Suprapubic skin (tissue), 4 donors: ENCODE measurements at places on chromosomes 11 and 22.

DNA sequence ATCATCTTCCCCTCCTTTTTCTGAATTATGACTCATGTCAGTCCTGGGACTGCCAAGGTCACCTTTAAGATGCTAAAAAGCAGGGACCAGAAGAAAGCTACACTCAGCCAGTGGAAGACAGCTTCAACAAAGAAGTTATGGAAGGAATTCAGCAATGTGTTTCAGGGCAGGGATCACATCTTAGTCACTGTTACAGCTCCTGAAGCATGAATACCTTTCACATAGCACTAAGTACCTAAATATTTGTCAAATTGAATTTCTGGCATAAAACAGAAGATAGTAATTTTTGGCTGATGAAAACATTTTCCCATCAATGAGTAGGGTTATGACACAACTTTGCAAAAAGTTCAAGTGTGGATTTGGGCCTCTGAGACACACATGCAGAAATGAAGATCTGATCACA is 5.2 kb downstream of the DDB1 start:
- DNase-seq: no peak

DNA sequence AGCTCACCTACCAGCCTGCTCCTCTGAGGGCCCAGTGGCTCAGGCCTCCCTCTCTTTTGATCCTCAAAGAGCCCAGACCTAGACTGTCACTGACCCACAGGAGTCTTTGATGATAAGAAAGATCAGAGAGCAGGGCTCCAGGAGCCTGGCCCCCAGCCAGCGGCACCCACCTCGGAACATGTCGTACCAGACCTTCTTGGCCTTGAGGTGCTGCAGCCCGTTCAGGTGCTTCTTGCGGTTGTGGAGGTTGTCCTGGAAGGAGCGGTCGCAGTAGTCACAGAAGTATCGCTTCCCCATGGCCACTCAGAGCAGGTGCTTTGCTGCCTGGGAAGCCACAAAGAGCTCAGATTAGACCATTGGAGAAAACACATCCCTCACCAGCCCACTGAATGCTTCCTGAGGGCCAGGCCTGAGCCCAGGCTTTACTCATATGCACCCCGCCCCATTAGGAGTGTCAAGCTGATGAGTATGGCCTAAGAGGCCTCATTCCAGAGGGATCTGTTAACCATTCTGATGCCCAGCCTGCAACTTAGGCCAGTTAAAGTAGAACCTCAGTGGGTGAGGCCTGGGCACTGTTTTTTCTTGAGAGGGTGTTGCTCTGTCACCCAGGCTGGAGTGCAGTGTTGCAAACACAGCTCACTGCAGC is 18.4 kb downstream of the ZMAT5 start:
- no peak for DNase-seq

- no peak for DNase-seq
Observed at GRCh38 chr11:97231231-97231630, 841.4 kb downstream of the JRKL start.

- DNase-seq: no peak
Observed at GRCh38 chr11:132118661-132119060, 748.2 kb downstream of the NTM start.

- no peak for DNase-seq
Observed at GRCh38 chr11:79421820-79422219, 19.0 kb downstream of the TENM4 start.

DNA sequence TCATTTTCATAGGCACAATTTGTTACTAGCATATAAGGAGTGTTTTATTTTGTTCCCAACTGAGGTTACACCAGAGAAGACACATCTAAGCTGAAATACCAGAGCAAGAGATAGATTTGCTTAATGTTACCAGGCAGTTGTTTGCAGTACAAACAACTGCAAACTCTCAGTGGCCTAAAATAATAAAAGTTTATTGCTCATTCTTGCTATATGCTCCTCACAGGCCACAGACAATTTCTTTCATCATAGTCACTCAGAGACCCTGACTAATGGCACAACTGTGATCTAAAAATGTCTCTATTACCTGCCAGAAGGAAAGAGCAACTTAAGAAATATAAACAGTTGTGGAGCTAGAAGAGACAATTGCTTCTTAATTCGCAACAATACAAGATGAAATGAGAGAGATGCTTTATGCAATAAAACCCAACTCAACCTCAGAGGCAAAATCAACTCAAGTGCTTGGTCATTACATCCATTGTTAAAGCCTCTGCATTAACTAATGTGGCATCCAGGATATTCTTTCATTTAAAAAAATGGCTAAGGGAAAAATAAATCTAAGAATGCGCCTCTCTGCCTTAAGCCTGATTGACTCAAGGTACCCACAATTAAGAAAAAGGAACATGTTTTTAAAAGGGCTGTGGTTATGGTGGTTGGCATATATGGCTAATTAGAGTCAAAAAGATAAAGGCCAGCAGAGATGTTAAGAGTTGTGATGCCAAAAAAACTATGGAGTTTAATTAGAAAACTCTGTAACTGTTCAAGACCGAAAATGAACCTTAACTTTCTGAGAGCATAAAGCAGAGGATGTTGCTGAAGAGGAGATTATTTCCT is 103.7 kb downstream of the CD44 start:
- no peak for DNase-seq

DNA sequence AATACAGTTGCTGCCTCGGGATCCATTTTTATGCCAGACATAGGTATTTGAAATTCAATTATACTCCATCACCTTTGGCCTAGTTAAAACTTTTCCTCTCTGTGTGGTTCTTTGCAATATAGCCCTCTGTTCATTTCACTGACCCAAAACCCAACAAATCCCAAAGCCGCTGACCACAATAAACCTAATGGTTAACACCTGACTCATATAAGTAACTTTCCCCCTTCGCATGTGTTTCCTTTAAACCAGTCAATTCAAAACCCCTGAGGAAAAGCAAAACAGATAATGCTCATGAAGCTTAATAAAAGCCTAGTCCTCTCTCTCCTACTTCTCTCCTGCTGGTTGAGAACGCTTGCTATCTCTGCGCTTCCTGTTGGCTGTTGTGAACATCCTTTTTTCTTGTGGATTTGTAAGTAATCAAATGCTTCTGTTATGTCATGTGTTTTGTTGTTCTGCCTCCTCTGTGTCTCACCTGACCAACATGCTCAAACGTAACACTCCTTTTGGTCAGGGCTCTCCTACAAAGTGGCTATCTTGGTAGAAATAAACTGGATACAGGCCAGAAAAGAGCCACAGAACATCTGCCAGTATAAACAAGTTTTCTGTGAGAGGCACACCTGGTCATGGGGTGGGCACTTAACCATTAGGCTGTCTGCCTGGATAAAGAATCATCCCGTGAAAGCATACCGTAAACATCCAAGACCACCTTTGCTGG is 652.6 kb downstream of the METTL15 start:
- no peak for DNase-seq

GRCh38 chr22:28148816-28149465 is 229.9 kb upstream of the PITPNB start:
- no peak for DNase-seq

DNA sequence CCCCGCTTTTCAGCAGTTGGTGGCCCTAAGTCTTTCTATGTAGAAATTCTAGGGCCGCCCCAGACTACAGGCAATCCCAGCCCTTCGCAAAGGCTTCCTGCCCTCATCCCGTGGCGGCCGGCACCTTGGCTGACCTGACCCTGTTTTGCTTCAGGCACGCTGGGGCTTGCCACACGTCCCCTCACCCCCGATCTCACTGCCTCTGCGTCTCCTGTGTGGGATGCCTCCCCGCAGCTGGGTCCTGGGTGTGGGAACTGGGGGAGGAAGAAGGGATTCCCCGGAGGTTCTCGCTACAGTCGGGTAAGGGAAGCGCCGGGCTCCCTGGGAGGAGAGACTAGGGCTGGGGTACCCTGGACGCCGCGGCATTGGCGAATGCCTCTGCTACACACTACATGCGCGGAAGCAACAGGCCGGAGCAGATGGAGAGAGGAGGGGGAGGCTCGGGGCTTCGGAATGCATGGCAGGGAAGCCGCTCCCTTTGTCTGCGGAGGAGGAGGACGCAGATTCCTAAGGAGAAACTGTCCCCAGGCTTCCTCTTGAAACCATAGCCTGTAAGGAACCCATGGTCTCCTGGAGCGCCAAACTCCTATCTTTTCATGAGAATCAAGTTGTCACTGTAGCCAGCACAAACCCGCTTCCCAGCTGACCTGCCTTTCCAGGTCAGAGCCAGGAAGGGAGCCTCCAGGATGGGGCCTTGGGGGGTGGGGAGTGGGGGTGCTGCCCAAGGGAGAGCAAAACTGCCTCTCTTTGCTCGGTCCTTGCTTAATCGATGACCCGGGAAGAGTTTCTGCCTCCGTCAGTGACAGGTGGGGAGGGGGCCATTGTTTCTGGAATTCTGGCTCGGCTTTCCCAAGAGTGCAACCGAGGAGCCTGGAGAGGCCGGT is 1.4 kb downstream of the DTX4 start:
- peak; percentile 81 for DNase-seq

DNA sequence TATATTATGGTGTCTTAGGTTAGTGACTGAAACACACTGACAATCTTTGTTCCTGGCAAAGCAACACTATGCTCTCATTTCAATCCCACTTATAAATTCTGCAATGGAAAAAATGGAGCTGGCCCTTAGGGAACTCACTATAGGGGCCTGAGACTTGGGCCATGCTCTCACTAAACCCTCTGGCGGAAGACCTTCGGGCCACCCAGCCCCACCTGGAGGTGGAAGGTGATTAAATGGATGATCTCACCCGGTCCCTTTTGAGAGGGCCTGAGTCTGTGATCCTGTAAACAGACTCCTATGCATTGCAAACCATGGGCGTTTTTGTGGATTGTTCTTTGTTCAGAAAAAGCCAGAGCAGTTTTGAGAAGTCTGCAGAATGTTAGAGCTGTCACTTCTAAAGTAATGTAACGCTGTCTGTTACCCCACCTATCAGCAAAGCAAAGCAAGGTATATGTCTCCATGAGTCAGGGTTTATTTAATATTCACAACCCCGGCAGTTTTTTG is 17.0 kb upstream of the CDON start:
- no peak for DNase-seq

DNA sequence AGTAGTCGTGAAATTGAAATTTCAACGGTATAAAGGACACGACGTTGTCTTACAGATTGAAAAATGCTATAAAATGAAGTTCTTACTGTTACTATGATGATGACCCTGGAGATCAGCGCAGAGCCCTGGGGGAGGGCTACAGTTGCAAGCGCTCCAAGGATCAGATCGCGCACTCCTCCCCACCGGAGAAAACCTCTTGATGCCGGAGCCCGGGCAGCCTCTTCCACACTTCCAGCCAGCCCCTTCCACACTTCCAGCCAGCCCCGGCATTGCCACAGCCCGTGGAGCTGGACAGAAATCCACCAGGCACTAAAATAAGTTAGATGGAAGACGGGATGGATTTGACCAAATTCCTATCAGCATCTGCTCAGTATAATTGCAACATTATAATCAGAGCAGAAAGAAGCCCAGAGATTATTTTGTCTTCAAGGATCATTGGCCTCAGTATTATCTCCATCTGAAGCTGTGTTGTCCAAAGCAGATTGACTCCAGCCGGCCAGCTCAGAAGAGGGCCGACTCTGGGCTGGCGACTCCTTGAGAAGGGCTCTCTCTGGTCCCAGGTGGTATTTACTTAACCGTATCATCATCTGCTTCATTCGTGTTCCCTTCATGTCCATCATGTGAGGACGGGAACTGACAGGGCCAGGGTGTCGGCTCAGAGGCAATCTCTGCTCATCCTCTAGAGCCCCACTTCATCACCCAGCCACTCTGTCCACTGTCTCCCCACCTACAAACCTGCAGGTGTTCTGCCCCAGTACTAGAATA is 777 bp upstream of the MICAL3 start:
- DNase-seq: no peak
